NCI-H2171 (cell line): ENCODE measurements at places on chromosomes 3 and 15.

- no peak for DNase-seq
These were observed 213.9 kb upstream of the RBMS3 start for GRCh38 chr3:29067007-29067406.

DNA sequence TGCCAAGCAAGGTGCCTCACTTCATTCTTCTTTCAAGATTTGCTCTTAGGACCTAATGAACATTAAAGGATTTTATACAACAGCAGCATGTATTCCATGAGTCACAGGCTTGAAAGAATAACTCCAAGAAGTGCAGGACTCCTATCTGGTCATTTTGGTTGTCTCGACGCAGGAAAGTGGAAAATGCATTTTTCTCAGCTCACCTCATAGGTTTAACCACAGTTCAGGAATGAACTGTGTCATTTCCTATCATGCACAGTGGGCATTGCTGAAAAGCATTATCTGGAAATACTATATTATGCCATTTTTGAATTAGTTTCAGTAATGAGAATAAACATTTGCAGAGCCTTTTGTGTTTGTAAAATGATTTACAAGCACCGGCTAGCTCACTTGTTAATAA is 98.7 kb upstream of the BFSP2 start:
- no peak for DNase-seq

DNA sequence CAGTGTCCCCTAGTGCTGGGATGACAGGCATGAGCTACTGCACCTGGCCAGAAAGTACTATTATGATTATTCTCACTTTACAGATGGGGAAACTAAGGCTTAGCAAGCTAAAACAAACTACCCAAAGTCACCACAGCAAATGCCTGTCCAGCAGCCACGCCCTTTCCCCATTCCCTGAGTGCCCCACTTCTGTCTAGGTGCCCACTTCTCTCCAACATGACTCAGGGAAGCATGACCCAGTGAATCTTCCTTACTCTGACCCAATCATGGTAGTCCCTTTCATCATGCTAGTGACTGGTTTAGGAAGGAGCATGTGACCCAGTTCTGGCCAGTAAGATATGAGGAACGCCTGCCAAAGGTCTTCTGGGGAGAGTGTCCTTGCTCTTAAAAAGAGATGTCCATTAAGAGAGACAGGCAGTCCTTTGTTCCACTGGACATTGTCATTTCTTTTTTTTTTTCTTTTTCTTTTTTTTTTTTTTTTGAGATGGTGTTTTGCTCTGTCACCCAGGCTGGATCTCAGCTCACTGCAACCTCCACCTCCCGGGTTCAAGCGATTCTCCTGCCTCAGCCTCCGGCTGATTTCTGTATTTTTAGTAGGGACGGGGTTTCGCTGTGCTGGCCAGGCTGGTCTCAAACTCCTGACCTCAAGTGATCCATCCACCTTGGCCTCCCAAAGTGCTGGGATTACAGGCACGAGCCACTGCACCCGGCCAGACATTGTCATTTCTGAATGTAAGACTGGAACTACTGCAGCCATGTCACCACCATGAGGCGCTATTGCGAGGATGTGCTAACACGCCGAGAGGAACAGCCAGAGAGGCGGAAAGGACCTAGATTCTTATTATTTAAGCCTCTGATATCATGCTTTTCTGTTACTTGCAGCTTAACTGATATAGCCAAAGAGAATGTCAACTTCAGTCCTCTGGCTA is 19.8 kb downstream of the MEGF11 start:
- DNase-seq = no peak

DNA sequence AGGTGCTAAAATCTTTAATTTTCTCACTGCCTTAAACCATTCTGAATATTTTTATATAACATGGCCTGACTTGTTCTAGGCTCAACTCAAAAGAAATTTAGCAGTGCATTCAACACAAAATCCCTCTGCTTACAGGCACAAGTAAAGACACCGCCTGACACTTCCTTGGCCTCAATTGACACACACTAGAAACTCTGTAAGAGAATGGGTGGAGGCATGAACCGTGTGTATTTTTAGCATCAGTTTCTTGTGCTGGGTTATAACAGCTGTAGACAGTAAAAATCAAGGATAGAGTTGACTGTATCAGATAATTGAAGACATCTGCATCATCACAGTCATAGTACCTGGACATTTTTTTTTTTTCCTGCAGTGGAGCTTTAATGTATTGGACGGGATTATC is 54.3 kb downstream of the SLC9A9 start:
- no peak for DNase-seq

DNA sequence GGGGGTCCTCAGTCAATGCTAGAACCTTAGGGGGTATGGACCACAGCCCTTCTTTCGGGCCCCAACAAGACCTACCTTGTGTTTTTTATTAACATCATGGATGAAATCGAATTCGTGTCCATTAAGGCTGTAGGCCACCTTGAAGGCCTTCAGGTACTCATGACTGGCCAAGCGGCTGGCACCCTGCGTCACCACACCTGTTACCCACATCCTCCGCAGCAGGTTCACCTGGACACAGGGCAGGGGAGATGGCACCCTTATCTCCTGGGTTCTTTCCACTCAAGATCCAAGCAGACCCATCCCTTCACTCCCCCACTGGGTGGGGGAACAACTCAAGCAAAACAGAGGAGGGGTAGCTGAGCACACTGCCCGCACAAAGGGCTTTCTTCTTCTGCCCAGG is 6.6 kb downstream of the MFGE8 start:
- no peak for DNase-seq

GRCh38 chr3:11230832-11231231 is 41.4 kb upstream of the ATG7 start:
- DNase-seq = no peak

- no peak for DNase-seq
These were observed 331.5 kb upstream of the MCTP2 start for GRCh38 chr15:93899817-93900216.

GRCh38 chr15:42511007-42511391 is 15.6 kb downstream of the SNAP23 start:
- DNase-seq = no peak

DNA sequence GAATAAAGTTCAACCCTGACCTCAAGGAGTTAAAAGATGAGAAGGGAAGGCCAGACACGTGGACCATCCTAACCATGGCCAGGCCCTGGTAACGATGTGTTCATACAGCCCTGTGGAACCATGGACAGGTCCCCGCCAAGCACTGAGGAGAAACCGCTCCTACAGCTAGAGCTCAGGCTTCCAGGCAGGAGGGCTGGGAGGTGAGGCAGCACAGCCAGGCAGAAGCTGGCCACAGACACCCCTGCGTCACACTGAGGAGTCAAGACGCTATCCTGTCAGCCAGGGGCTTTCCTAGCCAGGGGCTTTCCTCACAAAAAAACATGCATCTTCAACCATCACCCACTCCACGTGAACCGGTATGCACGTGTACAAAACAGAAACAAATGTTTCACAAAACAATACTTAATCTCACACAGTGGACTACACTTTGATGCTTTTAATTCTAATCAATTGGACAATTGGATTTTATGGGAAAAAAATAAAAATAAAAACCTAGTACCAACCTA is 73.2 kb downstream of the TBC1D2B start:
- no peak for DNase-seq
